Lower leg skin (tissue), 4 donors: ENCODE measurements at places on chromosomes 1 and 21. TPM values are rescaled to one million over a fixed set of nuclear protein-coding genes. Genes with fewer than 3 reads are reported as not detected.
A peak's percentile ranks its signal among the peaks of the same experiment; 100 is the strongest.

GRCh38 chr1:181661569-181661968 lies 178.3 kb downstream of the CACNA1E start:
- no peak for DNase-seq

GRCh38 chr1:154955718-154956543 lies at the start of gene PBXIP1:
Gene PBXIP1 (minus strand): TSS chr1:154956099. CDS start chr1:154953721, 2,378 bp downstream.
- peak; percentile 94 for DNase-seq

DNA sequence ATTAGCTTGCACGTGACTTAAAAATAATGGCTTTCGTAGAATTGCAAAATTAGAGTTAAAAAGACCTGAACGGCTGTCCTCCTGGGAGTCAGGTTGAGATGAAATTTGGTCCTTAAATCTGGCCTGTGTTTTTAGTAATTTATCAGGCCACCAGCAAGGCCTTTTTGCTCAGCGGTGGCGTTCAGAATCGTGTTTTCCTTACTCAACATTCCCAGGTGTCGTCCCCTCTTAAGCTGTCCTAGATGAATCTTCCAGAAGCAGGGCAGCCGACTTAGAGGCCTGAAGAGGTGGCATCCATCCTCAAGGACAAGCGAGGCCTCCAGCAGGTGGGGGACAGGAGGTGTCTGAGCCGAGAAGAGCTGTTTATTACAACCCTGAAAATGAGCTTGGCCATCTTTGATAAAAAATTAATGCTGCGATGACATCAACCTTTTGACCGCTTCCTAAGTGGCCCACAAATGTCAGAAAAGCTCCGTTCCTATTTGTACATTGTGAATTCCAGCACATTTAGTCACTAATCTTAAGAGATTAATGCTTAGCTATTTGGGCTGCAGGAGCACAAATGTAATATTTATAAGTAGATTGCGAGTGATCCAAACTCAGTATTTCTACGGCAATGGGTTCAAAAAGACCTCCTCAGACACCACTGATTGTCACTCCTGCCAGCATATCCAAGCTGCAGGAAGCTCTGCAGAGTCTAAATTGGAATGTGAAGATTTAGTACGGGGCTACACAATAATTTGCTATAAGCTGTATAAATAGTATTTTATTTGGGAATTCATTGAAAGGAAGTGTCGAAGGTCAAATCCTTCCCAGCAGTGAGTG lies 344.1 kb upstream of the VAMP3 start:
- no peak for DNase-seq

GRCh38 chr1:92482665-92483609 lies 3.8 kb downstream of the GFI1 start:
- no peak for DNase-seq

The C1orf74 gene
- 2.3 TPM for total RNA-seq

DNA sequence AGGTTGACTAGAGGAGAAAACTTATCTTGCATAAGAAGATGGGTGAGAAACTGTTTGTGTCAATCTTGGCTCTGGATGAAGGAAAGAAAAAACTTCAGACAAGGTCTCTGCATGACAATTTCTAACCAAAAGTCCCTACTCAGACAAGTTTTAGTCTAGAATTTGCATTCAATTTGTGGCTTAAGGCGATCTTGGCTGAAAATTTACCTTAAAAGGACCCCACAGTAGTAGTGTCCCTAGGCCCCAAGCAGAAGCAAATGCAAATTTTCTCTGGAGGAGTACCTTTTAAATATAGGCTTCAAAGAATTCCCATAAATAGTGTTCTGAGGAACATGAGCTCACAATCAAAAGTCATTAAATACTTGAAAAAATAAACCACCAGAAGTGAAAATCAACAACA lies 17.6 kb upstream of the TMEM125 start:
- DNase-seq: no peak

The KCNJ10 gene
- not detected for total RNA-seq

The CD1E gene
- total RNA-seq: 6.1 TPM

The BRDT gene
- total RNA-seq: not detected

- no peak for DNase-seq
Observed at GRCh38 chr1:241181971-241182370, 175.0 kb downstream of the RGS7 start.

DNA sequence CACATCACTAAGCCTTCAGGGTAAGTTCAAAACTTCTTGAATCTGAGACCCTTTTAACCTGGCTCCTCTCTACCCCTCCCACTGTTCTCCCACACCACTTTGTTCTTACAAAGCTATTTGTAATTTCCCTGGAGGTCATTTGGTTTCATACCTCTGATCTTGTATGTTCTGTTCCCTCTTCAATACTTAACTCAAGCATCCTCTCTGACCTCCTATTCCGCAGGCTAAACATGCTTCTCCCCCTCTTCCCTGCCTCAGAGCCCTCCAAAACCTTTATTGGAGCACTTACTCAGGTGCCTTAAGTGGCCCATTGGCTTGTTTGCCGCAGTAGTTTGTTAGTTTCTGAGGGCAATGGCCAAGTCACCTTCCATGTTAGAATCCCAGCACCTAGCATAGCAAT lies 54.8 kb downstream of the SSX2IP start:
- DNase-seq: no peak

The BCL2L15 gene
- 0.17 TPM for total RNA-seq

- DNase-seq: no peak
Observed at GRCh38 chr1:165898837-165899236, 71.4 kb downstream of the UCK2 start.

- no peak for DNase-seq
Observed at GRCh38 chr1:5918275-5918649, 74.0 kb downstream of the NPHP4 start.

- no peak for DNase-seq
Observed at GRCh38 chr1:100510451-100510850, 27.5 kb upstream of the GPR88 start.

DNA sequence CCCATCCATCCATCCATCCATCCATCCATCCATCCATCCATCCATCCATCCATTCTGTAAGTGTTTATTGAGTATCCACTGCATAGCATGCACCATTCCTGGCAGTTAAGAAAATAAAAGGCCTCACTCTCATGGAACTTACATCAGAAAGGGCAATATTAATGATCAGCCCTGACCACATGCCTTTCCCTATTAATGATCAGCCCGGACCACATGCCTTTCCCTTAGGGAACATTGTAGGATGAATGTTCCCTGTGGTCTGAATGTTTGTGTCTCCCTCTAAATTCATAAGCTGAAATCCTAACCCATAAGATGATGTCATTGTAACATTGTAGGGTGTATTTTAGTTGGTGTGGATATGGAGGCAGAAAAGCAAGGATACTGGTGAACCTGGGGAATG lies 365.8 kb downstream of the KIF26B start:
- no peak for DNase-seq

The KLHDC7A gene
- 0.29 TPM for total RNA-seq
